ENCODE measurements at places on chromosomes 3 and 15.

GRCh38 chr15:48103647-48104046 lies 17.1 kb upstream of the SLC24A5 start:
- no peak for DNase-seq

GRCh38 chr3:34408088-34408487 lies 609.7 kb downstream of the PDCD6IP start:
- DNase-seq, result no peak

- DNase-seq, result no peak
Observed at GRCh38 chr3:98994128-98994762, 92.8 kb upstream of the DCBLD2 start.

GRCh38 chr3:52463416-52463815 lies 8.0 kb downstream of the NISCH start:
- no peak for DNase-seq

- no peak for DNase-seq
Observed at GRCh38 chr3:41688595-41689380, 273.1 kb downstream of the ULK4 start.

All from activated CD4-positive, alpha-beta T cell treated with anti-CD3 and anti-CD28 coated beads for 48 hours (primary cell).